ENCODE measurements at places on chromosomes 5 and 9.

- no peak for DNase-seq
Measured at GRCh38 chr5:130455175-130455574, 550.9 kb downstream of the CHSY3 start.

DNA sequence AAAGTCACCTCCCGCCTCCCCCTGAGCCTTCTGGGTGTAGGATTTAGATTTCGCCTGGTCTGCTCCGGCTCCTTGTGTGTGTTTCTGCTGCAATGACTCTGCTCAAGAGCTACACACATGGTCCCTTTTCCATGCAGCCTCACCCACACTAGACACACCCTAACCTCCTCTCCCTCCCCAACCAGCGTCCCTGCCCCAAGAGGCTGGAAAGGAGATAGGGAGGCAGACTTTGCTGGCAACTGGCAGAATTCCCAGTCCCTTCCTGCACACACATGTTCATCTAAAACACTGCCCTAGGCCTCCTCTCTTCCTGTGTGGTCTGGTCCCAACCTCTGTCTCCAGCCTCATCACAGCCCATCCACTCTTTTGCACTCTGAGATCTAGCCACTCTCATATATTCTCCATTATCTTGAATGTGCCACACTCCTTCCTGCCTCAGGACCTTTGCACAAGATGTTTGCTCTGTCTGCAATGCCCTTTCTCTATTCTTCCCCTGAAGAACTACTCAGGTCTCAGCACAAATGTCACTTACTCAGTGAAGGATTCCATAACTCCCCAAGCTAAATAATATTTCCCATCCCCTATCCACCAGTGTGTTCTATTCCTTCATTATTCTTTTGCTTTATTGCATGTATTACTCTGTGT lies 253.8 kb downstream of the CDK5RAP2 start:
- no peak for DNase-seq

DNA sequence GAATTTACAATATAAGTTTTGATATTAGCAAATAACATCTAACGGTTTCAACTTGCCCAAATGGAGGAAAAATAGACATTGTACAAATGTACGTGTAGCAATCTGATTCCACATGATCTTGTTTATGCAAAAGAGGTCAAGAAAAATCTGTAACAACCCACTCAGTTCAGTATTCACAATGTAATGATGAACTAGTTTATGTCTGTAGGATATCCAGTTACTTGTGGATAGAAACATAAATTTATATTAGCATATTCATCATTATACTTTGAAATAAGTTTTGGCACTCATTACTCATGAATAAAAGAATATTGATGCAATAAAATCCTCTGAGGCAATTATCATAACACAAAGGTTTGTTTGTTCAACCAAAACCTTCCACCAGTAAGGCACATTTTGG lies 28.1 kb downstream of the PLK2 start:
- no peak for DNase-seq

DNA sequence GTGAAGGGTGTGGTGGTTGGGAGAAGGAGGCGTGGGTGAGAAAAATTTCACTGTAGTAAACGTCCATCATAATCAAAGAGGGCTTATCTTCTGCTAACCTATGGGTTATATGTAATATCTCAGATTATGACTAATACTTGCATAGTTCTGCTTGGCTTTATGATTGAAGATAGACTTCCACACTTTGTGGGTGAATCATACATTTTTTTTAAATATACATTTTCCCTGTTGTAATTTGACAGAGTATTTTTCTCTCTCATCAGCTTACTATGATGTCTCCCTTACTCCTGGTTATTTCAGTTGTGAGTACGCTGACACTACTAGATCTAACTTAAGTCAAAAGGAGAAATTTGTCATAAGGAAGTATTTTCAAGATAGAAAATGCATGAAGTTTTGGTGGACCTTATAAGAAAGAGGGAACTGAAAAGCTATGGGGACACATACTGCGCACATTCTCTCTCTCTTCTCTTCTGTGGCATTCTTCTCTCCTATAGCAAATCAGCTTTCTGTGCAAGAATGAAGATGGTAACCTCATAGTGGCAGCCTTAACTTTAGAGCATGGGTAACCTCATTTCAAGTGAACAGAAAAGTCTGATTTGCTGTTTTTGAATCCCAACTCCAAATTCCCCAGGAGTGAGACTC lies 4.9 kb upstream of the JAK2 start:
- DNase-seq = no peak

DNA sequence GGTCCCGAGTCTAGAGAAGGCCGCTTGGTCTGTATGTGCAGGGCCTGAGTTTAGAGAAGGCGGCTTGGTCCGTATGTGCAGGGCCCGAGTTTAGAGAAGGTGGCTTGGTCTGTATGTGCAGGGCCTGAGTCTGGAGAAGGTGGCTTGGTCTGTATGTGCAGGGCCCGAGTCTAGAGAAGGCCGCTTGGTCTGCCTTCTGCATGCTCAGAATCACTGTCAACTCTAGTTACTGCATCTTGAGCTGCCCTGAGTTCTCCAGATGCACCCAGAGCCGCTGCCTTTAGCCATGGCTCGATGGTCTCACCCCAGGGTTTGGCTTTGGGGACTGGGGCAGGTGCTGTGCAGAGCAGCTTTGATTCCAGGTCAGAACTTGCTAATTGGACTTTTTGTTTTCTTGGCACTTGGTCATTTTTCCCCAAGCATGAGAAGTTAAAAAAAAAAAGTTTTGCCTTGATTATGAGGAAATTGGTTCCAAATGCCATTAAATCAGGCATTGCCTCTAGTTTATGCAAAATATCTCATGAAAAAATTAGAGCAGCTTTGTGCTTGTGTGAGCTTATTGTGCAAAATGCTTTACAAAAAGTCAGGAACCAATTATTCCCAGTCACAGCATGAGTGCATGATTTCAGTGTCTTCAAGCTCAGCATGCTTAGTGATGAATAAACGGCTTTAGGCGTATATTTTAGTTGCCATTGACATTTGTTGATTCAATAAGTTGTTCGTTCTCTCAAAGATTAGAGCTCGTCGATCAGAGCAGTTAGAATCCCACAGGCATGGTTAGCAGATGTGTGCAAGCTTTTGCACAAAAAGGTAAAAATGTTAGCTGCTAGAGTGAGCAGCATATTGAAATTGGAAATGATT lies 25.4 kb upstream of the EXOC3 start:
- DNase-seq = no peak
